Right cardiac atrium (tissue), 5 donors: ENCODE measurements at places on chromosomes 5 and 9.
A peak's percentile ranks its signal among the peaks of the same experiment; 100 is the strongest.

DNA sequence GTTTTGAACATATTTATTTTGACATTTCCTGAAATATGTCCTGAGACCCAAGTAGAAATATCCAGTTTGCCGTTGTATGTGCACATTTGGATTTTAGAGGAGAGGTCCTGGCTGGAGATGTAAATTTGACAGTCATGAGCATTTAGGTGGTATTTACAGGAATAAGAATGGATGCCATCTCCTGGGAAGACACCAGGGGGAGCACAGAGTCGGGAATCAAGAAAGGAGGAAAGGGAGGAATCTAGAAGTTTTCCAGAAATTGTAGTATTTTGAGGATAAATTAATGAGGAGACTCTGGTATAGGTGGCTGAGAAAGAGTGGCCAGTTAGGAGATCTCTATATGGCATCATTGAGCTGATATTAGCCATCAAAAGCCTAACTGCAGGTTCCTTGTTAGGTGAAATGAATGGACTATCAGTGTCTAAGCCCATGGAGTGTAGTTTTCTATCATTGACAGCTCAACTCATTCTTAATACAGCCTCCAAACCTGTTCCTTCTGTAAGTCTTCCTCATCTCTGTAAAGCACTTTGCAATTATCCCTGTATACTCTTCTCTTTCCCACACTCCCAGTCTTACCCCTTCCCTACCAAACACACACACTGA, 7.2 kb downstream of the GAPT start:
- DNase-seq: peak; percentile 33

DNA sequence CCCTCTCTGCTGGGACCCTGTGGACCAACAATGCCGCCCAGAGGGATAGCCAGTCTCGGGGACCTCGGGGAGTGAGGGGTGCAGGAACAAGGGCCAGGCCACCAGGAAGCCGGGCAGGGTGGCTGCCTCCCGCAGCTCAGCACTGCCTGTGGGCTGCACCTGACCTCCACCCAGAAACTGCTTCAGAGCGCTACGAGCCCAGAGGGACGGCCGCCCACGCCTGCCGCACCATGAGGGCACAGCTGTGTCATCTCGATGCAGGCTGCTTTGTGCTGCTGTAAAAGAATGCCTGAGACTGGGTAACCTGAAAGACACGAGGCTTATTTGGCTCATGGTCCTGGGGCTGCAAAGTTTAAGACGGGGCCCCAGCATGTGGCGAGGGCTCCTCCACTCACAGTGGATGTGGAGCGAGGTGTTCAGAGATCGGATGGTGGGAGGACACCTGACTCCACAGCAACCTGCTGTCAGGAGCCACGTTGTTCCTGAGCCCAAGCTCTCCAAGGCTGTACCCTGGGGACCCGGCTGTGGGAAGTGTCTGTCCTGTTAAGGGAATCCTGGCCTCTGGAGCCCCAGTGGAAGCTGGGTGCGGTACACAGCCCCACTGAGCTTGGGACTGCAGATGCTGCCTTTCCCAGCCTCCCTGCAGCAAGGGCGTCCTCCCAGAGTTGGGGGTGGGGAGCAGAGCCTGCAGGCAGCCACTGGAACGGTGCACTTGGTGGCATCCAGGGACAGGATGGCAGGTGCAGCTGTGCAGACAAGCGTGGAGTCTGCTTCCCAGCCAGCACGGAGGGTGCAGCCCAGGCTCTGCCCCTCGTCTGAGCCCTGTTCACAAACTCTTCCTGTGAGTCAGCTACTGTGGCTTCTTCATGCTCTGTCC, 11.8 kb upstream of the ZDHHC11 start:
- DNase-seq: peak; percentile 39

GRCh38 chr5:180471866-180472265, 22.3 kb upstream of the CNOT6 start:
- DNase-seq: no peak

DNA sequence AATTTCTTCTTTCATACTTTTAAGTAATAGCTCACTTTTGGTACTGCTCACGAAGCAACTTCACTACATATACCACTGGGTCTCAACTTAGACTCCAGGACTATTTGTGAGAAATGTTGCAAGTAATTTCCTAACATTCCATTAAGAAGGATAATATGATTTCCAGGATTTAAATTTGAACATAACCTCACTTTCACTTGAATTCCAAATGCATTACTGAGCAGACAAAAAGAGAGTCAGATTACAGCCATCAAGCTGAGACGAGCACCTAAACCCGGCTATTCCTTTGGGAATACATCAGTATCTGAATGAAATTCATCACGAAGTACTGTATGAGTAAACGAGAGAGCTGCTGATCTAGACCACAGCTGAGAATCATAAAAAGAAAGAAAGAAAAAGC, 47.3 kb downstream of the LIFR start:
- no peak for DNase-seq

- no peak for DNase-seq
These were observed 136.7 kb downstream of the CPLANE1 start for GRCh38 chr5:37112383-37112991.

- DNase-seq: no peak
These were observed 87.6 kb upstream of the NIPAL4 start for GRCh38 chr5:157372472-157372822.
